OCI-LY7 (cell line): ENCODE measurements at places on chromosomes 1 and 21.

- peak; percentile 34 for DNase-seq
These were observed 144.6 kb downstream of the PLPP3 start for GRCh38 chr1:56434740-56435139.

DNA sequence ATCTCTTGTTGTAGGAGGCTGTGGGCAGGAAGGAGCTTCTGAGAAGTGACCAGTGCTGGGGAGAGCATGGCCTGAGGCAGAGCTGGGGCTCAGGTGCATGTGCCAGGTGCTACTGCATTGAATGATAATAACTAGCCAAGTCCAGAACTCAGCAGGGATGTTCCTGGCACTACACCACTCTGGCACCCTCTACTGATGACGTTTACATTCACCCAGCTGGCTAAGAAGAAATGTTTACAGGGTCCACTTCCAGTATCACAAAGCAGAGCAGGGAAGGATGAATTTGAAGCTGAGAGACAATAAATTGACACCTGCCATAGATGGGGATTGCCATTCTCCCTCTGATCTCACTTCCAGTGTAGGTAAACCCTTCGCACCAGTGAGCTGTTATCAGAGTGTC is 411.8 kb downstream of the SETD4 start:
- DNase-seq: no peak

DNA sequence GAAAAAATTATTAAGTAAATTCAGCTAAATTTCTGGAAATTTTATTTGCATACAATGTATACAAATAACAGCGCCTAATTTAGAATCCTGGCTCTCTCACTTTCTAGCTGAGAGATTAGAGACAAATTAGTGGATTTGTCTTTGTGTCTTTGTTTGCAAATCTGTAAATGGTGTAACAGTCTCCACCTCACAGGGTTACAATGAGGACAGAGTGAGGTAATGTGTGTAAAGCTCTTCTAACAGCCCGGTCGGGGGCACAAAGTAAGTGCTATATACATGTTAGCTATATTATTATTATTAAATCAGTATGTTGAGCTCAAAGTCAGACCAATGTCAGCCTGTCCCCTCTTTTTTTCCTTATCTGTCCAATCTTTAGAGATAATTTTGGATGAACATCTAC is 5.0 kb upstream of the ADAMTSL4 start:
- no peak for DNase-seq

- DNase-seq: no peak
These were observed 66.3 kb downstream of the SPATA46 start for GRCh38 chr1:162310337-162310736.

DNA sequence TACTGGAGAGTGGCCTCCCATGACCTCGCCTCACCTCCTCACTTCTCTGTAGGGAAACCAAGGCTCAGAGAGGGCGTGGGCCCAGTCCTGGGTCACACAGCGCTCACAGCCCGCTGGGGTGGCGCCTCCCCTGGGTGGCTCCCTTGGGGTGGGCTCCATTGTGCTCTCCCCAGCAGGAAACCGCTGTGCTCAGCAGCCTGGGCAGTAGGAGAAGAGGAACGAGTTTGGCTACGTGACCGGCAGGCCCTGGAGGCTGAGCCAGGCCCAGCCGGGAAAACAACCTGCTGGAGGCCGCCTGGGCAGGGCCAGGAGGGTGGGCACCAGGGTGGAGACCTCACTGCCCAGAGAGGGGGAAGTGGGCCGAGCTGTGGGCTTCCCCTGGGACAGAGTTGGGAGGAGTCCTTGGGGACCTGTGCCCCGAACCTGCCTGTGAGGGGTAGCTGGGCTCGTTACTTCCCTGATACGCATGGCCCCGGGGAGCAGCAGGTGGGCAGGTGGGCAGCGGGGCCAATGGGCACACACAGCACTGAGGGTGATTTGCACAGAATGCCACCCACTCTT is 15.0 kb upstream of the FAM131C start:
- no peak for DNase-seq

GRCh38 chr21:38989745-38990423 is 184.2 kb downstream of the ETS2 start:
- no peak for DNase-seq

DNA sequence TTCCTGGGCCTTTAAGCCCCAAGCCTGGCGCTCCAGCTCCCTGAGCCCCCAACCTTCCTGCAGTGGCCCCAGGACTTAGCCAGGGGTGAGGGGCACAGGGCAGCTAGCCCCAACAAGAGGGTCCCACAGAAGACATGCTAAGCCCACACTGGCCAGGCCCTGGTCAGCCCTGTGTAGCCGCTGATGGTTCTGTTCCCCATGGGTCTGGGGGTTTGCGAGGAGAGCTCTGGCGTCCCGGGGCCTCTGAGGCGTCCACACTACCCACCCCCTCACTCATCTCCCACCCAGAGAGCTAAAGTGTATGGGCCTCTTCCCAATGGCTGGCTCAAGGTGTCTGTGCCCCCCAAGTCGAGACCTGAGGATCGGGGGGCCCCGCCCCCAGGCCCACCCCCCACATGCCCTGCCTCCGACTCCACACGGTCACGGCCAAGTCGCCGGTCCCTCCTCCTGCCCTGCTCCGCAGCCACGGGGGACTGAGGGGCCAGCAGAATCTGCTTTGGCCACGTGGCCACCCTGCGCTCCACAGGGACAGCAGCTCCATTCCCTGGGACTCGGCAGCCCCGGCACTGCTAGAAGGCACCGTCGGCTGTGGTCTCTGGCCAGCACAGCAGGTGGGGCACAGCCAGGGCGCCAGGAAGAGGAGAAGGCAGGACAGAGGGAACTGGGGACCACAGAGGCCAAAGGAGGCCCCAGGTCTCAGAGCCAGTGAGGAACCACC is 7.8 kb downstream of the TNFRSF18 start:
- DNase-seq: no peak

DNA sequence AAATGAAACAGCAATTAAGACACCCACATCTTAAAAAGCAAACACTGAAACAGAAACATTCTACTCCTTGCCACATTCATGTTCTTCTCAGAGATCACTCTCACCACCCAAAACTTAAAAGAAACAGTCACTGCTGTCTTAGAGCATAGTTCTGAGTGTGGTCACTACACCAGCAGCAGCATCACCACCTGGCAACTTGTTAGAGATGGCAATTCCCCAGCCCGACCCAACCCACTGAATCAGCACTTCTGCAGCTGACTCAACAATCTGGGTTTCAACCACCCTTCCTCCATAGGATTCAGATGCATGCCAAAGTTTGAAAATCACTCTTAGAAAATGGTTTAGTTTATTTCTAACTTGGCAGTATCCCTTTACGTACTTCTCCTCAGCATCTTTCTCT is 126.1 kb downstream of the CDC42BPA start:
- no peak for DNase-seq

DNA sequence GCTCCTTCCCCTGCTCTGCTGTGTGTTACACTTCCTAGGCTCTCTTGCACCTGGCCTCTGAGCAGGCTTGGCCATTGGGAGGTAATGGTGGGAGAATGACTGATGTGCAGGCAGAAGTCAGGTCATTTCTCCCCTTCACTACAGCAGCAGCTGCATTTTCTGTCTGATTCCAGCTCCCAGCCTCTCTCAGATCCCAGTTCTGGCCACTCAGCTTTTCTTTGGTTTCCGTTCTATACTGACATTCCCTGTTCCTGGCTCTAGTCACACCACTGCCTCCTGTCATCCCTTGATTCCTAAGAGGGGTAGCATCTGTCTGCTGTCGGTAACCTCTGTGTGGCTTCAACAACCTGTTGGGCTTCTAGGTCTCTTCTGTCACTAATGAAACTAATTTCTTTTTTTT is 127.7 kb upstream of the HOOK1 start:
- no peak for DNase-seq

DNA sequence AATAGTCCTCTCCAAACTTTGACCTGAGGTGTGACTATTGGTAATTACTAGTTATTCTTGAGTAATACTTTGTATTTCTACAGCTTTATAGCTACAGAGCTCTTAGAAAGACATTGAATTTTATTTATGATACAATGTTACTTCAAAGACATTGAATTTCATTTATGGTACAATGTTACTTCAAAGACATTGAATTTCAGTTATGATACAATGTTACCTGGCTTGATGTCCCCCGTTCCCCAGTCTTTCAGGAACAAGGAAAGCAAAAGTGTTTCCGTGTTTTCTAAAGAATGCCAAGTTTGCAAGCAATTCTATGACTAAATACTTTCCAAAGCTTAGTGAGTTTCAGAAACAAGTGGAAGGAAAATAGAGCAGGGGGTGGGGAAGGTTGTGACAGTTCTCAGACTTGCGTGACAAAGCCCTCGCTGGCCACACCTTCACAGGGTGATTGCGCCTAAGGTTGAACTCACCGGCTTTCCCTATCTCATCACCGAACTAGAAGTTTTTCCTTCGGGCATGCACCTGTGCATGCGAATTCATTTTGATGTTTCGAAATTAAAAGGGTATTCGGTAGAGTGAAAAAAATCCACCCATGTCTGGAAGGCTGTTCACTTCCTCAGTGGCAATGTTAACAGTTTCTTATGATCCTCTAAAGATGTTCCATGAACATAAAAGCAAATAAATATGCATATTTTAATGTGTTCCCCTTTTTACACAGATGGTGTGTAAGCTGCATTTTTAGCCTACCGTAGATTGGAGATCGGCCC is 909 bp upstream of the PAXBP1 start:
- DNase-seq: peak; percentile 37

DNA sequence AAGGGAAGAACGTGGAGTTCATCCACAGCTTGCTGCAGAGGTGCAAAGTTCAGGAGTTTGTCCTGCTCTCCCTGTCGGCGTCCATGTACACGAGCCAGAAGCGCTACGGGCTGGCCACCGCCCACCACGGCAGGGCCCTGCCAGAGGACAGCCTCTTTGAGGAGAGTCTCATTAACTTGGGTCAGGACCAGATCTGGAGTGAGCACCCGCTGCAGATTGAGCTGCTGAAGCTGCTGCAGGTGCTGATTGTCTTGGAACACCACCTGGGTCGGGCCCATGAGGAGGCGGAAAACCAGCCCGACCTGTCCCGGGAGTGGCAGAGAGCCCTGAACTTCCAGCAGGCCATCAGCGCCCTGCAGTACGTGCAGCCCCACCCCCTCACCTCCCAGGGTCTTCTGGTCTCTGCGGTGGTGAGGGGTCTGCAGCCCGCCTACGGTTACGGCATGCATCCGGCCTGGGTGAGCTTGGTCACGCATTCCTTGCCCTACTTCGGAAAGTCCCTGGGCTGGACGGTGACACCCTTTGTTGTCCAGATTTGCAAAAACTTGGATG is 73.8 kb upstream of the MORC3 start:
- no peak for DNase-seq
